ENCODE measurements at places on chromosomes 11 and 22. TPM values are rescaled to one million over a fixed set of nuclear protein-coding genes. Genes with fewer than 3 reads are reported as not detected.

Gene IL17REL
- polyA plus RNA-seq = not detected

Gene APOA1
- polyA plus RNA-seq = not detected

Gene KCNJ1
- not detected for polyA plus RNA-seq

Gene TIRAP
- 9.3 TPM for polyA plus RNA-seq

GRCh38 chr11:93482556-93482955 lies 60.6 kb downstream of the SMCO4 start:
- peak; percentile 15 for DNase-seq

DNA sequence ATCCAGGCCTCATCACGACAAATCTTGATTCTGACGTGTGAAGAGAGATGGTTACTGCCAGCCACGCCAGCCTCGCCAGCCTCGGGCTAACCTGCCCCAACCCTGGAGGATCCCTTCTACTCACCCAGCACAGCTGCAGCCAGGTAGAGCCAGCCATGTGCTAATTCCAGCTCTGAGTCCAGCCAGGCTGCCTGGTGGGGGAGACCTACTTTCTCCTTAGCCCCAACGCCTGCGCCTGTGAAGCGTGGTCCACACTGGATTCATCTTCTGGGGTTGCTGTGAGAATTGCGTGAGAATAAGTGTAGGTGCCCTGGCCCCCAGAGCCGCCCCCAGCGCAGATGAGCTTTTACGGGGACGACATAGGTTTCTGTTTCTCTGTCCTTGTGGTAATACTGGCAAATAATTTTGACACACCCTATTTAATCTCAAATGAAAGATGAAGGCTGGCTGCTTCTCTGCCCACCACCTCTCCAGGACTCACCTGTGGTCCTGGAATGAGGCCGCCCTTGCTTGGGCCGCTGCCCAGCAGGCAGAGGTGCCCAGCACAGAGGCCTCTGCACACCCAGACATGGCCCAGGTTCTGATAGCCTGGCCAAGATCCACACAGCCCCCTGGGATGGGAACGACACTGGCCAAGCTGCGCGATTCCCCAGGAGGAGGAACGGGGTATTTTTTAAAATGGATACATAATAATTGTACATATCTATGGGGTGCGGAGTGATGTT lies 528.4 kb downstream of the TBC1D22A start:
- DNase-seq = no peak

DNA sequence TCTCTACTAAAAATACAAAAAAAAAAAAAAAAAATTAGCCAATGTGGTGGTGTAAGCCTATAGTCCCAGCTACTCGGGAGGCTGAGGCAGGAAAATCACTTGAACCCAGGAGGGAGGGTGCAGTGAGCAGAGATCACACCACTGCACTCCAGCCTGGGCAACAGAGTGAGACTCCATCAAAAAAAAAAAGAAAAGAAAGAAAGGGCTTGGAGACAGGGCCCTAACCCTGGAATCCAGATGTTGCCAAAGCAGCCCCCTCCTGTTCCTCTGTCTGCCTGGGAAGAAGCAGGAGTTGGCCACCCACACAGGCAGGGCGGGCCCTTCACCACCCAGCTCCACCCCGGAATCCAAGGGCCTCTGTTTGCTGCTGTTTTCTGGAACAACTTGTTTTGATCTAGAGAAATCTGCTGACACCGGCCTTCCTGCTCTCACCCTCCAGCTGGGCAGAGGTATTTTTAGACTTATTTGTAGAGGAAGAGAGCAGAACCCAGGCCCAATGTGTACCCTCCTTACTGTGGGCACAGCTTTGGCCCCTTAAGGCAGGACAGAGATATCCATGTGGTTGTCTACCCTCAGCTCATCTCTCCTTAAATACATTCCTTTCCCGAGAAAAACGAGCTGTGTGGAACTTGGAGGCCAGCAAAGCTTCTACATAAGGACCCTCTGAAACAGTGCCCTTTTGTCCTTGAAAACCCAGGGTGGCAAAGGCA lies 2.7 kb upstream of the NEAT1 start:
- DNase-seq = no peak
